Colonic mucosa (tissue), 4 donors: ENCODE measurements at places on chromosomes 3 and 15. TPM values are rescaled to one million over a fixed set of nuclear protein-coding genes. Genes with fewer than 3 reads are reported as not detected.

The CEMIP gene
- total RNA-seq = 2.9 TPM

The NIPA2 gene
- 72.2 TPM for total RNA-seq

The IL20RB gene
- total RNA-seq = 0.74 TPM

The CELSR3 gene
- total RNA-seq = 2.0 TPM

The SEMA4B gene
- 102 TPM for total RNA-seq

The MCTP2 gene
- 88.3 TPM for total RNA-seq

The PDHB gene
- 87.4 TPM for total RNA-seq

The CCK gene
- total RNA-seq = not detected

The LRRK1 gene
- 29.6 TPM for total RNA-seq

The LRTM1 gene
- not detected for total RNA-seq

The CHRM5 gene
- total RNA-seq = not detected

The SLC9A9 gene
- 6.5 TPM for total RNA-seq

The KIAA1143 gene
- total RNA-seq = 15.8 TPM
